Stimulated activated CD4-positive, alpha-beta T cell treated with anti-CD3 and anti-CD28 coated beads, Interleukin-4, amount 100 ng/mL, for 4 hours (primary cell): ENCODE measurements at places on chromosomes 5 and 9.

DNA sequence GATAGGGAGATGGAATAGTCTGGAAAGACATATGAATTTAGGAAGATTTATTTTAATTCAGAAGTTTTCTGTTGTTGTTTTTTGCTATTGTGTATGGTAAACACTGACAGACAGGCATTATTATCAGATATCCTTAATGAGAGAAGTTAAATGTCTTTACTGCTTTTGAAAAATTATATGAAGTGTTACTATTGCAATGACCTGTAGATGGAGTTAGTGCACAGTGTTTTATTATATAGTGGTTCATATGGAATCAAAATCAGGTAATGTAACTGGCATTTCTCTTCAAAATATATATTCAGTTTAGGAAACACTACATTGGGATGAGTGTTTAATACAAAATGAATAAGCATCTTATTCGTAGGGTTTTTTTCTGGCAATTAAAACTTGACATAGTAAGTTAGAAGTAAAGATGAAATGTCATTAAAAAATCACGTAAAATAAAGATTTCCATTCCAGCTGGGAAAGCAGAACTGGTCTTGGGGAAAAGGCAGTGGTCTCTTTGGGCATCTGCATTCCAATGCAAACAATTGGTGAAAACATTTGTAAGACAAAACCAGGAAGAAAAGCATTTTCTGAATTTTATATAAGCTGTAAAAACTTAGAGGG, 3.9 kb downstream of the GABRA1 start:
- DNase-seq = no peak

DNA sequence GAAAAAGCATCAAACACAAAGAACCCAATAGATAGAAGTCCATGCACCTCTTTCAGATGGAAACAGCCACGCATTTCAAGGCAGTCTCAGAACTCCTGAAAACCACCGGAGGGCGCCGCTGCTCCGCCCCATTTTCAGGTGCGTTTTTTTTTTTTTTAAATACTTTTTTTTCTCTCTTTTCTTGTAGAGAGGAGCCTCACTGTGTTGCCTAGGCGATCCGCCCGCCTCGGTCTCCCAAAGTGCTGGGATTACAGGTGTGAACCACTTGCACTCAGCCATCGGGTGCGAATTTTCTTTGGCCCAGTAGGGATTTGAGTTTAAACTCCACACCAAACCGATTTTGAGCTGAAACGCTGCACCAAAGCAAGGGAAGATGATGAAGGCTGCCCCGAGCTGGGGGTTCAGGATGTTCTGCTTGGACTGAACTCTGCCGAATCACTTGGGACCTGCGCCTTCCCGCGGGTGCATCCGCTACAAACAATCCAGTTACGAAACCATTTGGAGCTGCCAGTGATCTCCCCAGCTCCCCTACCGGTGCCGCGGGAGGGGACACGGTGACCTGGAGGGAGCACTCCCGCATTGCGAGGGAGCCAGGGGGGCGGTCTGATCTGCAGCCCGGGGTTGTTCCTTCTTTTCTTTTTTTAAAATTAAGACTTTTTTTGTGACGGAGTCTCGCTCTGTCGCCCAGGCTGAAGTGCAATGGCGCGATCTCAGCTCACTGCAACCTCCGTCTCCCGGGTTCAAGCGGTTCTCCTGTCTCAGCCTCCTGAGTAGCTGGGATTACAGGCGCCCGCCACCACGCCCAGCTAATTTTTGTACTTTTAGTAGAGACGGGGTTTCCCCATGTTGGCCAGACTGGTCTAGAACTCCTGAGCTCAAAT, 1.4 kb downstream of the PTGR1 start:
- DNase-seq = peak; percentile 47

DNA sequence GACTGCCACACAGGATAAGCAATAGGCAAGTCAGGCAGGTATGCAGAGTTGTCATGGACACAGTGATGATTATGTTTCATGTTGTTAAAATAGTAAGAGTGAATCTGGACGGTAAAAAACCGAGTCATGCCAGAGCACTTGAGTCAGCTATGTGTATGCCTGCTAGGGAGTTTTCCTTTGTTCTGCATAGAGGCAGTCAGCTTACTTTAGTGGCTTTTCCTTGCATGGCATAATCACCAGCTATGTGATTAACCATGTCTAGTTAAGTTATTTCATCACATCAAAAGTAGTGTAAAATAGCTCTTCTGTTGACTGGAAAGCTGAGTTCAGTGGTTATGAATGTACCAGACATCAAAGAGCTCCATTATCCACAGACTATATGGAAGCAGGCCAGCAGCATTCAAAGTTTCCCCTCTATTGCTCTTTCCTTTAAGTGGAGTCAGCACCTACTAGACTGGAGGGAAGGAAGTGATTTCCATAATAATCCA, 989.8 kb downstream of the TLE1 start:
- no peak for DNase-seq

DNA sequence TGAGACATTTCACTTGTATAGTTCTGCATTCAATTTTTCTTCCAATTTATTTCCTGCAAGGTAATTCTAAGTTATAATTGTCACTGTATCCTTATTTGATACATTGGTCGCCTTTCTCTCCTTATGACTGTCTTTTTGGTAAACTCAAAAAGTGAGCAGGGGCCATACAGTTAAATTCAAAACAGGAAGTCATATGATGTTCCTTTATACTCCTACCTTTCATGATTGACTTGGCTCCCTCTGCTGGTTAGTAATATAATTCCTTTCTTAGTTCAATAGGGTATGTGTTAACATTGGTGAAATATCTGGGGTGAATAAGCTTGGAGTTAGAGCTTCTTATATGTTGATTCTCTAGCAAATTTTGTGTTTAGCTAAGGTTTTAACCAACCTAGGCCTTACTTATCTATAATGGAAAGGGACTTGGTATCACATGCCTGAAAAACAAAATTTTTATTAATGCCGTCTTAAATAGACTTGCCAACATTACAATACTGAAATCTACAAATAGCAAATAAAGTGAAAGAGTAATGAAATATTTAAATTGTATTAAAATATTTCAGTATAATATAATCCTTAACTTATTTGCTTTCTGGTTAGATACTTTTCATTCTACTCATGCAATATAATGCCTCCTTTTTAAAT, 6.0 kb upstream of the NIPBL start:
- DNase-seq = no peak

DNA sequence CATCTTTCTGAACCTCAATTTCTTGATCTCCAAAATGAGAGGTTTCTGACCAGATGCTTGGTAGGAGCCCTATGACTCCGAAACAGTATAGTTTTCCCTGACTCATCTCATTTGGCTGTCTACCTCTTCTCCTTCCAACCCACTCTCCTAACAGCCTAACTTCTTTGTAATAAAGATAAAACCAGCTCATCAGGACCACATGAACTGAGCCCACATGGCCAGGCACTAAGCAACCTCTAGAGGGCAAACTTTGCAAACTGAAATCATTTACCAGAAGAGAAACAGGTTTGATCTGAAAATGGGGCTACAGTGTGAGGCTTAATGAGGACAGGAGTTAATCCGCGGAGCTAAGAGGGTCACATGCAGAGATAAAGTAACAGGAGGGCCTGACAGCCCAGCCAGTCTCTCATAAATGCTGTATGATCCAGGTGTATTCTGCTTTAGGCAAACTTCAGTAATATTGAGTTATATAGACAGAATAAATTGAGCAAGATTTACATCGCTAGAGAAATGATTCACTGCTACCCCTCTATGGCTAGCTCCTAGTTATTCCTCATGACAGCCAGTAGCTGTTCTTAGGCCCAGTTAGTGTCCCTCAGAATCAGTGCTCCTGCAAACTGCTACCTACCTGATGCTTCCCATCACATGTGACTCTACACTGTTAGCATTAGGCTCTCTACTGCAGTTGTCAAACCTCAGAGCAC, 64.6 kb downstream of the ABCA1 start:
- DNase-seq = peak; percentile 9

- no peak for DNase-seq
Measured at GRCh38 chr9:129280623-129281271, 102.7 kb upstream of the IER5L start.

- DNase-seq = no peak
Measured at GRCh38 chr9:92608909-92609445, 61.0 kb downstream of the IPPK start.

GRCh38 chr5:51302343-51302742, 80.9 kb upstream of the ISL1 start:
- no peak for DNase-seq

DNA sequence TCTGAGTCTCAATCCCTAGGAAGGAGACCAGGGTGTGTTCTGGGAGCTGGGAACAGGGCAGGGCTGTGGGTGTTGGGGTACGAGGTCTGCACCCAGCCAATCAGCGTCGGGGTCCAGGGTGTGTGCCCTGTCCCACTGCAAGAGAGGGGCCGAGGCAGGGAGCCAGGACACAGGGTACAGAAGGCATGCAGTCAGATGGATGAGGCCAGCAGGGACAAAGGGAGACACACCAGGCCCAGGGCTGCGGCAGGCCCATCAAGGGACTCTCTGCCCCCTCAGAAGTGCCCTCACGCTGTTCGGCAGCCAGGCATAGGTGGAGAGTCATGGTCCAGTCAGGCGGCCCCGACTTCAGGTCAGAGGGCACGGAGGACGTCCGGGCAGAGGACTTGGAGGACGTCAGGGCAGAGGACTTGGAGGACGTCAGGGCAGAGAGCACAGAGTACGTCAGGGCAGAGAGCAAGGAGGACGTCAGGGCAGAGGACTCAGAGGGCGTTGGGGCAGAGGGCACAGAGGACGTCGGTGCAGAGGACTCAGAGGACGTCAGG, 28.8 kb upstream of the ADAMTS2 start:
- no peak for DNase-seq

DNA sequence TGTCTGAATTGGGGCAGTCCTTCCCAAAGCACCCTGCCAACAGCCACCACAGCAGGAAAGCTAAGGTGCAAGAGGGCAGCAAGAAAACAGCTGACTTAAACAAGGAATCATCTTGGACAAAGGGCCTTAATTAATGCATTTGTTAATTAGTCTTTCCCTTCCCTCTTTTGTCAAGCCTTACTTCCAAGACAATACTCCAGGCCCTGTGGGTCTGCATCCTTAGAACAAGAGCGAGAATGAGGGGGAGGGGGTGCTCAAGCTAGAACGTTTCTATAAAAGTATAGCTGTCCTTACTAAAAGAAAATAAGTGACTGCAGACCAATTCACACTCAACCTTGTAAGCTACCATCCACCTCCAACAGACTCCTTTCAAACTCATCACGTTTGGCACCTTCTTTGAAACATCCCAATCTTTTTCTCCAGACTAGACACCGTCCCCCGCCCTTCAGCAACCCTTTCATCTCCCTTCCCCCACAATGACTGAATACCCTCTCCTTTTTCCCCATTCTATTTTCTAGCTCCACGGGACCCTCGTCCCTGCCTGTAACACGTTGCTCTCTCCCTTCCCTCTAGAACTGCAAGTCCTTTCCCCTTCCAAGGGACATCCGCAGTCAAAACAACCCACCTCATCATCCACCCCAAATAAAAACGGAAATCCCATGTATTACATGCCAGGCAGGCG, 85.7 kb upstream of the RNF38 start:
- no peak for DNase-seq

DNA sequence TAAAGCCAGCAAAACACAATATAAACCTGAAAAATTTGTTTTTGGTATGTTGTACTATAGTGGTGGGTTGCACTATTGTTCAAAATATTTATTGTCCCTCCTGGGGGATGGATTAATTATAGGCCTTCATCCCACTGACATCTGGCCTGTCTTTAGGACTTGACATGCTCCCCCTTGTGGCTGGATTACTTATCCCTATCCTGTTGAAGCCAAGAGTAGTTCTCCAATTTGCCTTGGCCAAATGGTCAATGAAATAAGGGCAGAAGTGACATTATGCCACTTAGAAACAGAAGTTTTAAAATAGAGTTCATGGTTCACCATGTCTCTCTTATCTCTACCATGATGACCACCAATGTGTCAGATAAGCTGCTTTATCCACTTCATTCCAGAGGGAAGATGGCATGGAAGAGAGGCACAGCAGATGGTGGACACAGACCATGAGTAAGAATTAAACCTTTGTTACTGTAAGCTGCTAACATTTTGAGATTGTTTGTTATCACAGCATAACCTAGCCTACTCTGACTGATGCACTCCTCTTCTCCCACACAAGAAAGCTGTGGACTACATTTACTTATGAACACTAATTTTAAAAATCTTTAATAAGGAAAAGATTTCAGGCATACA, 29.2 kb upstream of the ARHGEF28 start:
- no peak for DNase-seq

DNA sequence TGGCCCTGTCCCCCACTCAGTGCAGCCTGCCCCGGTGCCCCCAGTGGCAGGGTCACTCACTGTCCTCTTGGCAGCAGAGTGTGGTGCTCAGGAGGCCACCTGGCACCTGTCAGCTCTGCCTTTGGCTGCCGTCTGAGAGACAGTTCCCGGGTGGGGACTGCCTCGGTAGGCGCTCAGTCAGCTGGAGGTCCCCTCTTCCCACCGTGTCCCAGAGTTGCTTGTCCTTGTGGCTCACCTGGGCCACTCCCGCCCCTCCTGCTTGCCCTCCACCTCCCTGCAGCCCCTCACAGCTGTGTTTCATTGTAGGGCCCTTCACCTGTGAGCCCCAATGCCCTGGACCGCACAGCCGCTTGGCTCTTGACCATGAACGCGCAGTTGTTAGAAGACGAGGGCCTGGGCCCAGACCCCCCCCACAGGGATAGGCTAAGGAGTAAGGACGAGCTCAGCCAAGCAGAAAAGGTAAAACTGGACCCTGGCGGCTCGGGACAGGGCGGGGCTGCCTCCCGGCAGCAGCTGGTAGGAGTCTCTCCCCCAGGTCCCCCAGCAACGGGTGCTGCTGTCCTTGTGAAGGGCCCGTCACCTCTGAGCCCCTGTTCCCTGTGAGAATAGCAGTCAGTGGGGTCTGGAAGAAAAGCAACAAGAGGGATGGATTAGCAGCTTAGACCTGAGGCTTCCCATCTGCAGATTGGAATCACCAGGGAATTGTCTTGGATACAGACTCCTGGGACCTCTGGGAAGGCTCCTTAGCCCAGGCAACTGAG, 122.7 kb downstream of the DAB2IP start:
- no peak for DNase-seq

DNA sequence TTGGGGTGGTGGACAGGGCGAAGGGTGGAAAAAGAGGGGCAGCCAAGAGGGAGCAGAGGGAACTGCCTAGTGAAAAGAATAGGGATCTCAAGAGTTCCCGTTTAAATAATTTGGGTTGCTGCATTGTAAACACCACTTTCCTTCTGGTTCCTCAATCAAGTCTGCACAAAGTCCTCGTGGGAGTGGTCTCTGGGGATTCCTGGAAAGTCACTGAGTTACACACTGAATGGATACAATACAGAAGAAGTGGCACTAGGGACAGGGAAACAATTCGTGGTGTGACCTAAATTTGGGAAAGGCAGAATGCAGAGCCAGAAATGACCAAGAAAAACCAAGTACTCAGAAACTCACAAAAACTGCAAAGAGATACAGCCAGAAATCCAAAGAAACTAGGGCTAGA, 161.7 kb downstream of the CDK5RAP2 start:
- no peak for DNase-seq

GRCh38 chr5:42597318-42597937, 159.2 kb upstream of the CCDC152 start:
- DNase-seq = no peak
